ENCODE measurements at places on chromosomes 13 and 19. TPM values are rescaled to one million over a fixed set of nuclear protein-coding genes. Genes with fewer than 3 reads are reported as not detected.

The PLIN3 gene
- 93.2 TPM for total RNA-seq

The CDX2 gene
- total RNA-seq = not detected

The WDR87 gene
- total RNA-seq = not detected

The KLK14 gene
- not detected for total RNA-seq

The GFY gene
- not detected for total RNA-seq

The SPATA13 gene
- 5.3 TPM for total RNA-seq

The PTH2 gene
- not detected for total RNA-seq

The POU2F2 gene
- total RNA-seq = 1.4 TPM

The GNG8 gene
- not detected for total RNA-seq

The SELENOV gene
- total RNA-seq = not detected

The ZNF805 gene
- 31.0 TPM for total RNA-seq

The SIGLEC5 gene
- not detected for total RNA-seq

The FPR1 gene
- not detected for total RNA-seq

The PDE4C gene
- total RNA-seq = 0.16 TPM

The SCGB2B2 gene
- not detected for total RNA-seq

The FBXL3 gene
- 70.4 TPM for total RNA-seq

The CYP2B6 gene
- total RNA-seq = not detected

The KLF1 gene
- total RNA-seq = 0.06 TPM

The CRX gene
- total RNA-seq = under 0.01 TPM

The OR4F17 gene
- not detected for total RNA-seq

The ZNF296 gene
- total RNA-seq = 0.13 TPM

The TPP2 gene
- total RNA-seq = 58.3 TPM

The WASF3 gene
- 28.9 TPM for total RNA-seq

Measured in bladder microvascular endothelial cell (primary cell).